ENCODE measurements at places on chromosomes 2 and 18.

DNA sequence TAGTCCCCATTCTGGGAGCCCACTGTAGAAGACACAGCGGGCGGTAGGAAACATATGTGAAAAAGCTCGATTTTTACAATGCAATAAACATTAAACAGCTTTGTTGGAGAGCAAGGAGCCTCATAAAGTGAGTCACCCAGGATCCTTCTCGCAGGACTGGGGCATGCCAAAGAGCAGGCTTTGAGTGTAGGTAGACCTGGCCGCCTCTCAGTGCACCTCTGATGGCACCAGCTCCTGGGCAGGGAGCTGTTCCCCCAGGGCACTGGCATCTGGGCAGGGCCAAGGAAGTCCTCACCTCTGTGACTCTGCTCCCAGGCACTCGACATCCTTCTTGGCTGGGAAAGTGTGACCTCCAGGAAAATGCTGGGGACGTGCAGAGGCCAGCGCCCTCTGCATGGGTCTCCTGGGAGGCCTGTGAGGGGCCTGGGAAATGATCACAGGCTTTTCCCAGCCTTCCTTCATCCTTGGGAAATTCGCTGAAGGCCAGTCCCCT, 94.2 kb downstream of the POLR1A start:
- no peak for DNase-seq

- no peak for DNase-seq
Observed at GRCh38 chr2:51921076-51921475, 889.1 kb upstream of the NRXN1 start.

DNA sequence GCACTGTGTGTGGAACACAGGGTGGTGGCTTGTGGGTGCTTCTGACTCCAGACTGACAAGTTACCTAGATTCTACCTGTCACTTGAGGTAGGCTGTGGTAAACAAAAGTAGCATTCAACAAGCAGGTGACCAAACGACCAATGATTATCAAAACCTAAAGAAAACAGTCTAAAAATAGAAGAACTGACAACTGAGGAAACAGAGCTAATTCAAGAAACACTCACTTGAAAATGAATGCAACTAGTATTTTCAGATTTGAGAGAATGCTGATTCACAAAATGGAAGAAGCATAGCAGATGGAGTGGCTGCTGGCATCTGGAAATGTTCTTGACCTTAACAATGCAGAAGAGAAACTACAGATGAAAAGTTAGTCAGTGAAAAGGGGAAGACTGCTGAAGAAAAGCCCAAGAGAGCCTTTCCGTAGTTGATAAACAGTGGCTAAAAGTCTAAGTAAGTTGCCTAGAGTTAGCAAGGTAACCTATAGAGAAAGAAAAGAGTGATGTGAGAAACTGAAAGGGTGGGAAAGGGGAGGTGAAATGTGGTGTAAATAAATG, 170.4 kb downstream of the NCK2 start:
- no peak for DNase-seq

DNA sequence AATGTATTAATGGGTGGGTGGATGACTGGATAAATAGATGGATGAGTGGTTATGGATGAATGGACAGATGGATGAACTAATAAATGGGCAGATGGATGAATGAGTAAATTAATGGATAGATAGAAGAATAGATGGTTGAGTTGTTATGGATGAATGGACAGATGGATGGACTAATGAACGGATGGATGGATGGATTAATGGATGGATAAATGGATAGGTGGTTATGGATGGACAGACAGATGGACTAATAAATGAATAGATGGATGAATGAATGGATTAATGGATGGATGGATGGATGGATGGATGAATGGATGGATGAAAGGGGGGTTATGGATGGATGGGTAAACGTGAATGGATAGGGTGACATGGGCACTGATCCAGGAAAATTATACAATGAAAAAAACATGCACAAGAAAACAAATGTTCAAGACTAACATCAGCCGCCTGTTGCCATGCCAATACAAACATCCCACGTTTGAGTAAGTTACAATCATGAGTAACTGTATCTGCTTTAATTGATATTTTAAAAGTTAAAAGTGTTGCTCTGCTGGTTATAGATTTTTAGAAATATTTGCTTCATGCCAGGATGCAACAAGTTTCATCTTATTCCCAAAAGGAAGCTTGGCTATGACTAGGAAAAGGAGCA, 20.8 kb downstream of the PXDN start:
- DNase-seq = no peak

DNA sequence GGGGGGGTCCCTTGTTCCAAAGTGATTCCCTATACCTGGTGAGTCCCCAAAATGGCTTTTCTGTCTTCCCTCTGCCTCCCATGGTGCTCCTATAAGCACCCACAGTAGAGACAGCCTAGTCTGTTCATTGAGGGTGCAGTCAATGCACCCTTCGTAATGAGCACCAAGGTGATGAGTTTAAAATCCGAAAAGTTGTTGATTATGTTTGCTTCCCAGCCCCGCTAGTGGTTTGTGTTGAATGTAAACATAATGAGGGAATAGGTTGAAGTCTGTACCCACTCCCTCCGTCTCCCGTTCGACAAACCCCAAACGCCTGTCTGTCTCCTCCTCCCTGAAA, 2.3 kb downstream of the FOSL2 start:
- DNase-seq = no peak

DNA sequence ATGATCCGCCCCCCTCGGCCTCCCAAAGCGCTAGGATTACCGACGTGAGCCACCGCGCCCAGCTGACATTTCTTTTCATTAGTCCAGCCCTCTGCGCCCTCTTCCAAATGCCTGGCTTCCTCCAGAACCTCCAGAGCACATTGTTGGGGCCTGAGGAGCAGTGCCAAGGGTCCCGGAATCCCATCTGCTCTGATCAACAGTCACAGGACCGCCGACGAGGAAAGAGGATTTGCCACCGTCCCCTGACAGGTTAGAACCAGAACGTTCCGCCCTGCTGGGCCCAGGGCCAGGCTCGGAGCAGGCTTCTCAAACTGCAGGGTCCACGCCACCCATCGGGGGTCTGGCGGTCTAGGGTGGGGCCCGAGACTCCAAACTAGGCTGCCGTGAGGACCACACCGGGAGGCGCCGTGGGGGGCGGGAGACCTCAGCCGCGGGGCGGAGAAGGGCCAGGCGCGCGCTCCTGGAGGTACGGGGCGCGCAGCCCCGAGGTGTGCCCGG, 36.9 kb upstream of the ITM2C start:
- no peak for DNase-seq

- DNase-seq = no peak
Observed at GRCh38 chr2:128578406-128579390, 260.0 kb upstream of the HS6ST1 start.

DNA sequence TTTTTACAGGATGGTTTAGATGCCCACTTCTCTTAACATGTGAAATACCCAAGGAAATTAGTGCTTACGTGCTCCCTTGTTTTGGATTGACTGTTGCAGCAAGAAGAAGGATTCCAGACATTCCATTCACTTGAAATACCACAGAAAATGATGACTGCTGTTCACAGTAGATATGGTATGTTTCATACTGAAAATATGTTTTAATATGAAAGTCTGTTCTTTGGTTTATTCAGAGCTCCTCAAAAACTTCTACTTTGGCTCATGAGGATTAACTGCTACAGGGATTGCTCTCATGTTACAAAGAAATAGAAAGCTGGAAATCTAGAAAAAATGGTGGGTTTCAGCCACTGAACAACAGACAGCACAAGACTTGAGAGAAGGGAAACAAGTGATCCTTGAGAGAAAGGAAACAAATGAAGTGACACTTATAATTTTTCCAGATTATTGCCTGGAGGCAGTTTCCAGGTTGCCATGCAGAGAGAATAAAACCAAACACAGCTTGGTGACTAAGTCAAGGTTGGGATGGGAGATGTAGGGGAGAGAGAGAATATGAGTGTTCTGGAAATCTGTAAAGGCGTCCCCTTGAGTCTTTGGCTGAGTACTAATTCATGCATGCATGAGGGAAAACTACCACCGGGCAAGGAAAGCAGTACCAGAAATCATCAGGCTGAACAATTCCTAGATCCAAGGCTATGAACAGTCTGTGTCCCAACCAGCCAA, 348.1 kb downstream of the CLIP4 start:
- DNase-seq = no peak

DNA sequence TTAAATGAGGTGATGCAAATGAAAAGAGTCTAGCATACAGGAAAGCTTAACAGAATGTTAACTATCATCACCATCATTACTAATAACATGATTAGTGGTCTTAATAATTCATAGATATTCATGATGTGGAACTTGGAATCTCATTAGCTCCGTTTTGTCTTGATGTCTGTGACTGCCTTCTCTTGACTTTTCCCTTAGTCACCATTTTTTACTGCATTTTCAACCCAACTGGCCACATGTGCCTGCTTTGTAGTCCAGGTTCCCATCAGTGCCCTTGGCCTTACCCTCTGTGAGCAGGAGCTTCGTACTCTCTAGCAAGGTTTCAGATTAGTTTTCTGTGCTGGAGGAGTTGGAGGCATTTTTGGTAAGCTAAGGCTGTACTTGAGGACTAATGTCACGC, 47.0 kb downstream of the RAB31 start:
- no peak for DNase-seq

DNA sequence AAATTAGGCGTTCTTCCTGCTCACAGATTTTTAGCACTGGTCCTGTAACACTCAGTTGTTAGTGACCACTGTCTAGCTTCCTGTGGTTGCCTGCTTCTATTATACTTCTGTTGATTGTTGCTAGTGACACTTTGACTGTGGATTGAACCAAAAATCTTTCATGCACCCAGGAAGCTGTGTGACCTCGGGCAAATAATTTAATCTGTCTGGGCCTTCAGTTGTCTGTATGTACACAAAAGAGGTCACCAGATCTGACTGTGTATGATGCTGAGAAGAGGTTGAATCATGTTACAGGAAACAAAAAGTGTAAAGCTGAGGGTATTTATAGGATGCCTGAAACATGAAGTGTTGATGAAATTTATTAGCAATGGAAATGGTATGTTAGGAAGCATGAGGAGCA, 12.7 kb downstream of the ICOS start:
- DNase-seq = no peak

GRCh38 chr2:74009577-74009976, 24.9 kb downstream of the TET3 start:
- DNase-seq = no peak

DNA sequence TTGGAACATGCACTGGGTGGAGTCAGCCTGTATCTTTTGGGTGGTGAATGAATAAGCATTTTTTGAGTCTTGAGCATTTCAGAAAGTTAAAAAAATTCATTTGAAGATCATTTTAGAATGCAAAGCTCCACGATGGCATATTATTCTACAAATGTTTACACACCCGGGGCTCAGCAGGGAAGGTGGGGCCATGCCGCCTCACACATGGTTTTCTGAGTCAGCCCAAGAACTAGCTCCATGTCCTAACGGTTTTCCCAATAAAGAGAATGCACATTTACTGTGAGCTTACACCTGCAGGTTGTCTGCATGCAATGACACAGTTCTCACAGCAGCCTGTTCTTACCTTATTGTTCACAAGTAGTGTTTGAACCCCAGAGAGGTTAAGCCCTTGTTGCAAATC, 670.3 kb downstream of the GALR1 start:
- DNase-seq = no peak

DNA sequence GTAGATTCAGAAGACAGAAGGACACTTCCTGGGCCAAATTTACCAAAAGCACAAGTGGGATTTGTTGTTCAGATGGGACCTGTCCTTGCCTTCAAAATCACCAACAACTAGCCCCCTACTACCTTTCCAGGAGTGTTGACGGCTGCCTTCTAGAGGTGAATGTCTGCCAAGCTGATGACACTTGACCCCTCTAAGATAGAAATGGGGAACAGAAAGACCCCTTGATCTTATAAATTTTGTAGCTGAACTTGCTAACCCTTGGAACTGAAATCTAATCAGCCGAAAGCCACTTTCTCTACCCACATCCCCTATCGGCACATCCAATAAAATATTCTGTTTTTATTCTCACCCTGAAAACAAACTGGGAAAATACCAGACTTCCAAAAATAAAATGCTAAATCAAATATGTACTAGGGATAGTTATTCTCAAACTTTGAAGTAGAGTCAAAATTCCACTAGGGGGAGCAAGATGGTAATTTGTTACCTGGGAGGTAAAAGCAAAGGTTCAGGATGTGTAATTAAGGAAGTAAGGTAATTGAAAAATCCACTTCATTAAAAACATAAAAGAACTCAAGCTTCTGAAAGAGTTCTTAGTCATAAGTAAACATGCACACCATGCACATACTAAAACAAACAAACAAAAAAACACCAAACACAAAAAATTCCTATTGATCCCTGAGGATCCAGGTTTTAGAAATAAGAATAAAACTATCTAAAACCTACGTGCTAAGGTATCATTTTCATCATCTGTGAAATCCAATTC, 119.2 kb downstream of the ANKRD44 start:
- DNase-seq = no peak
